Large intestine (tissue), 12 donors: ENCODE measurements at places on chromosomes 4 and X. TPM values are rescaled to one million over a fixed set of nuclear protein-coding genes. Genes with fewer than 3 reads are reported as not detected.

The SOX3 gene
- polyA plus RNA-seq, result not detected

- no peaks in the 10 kb centered on the region for H3K27me3 ChIP-seq
- H3K4me1 ChIP-seq, result no peaks in the 10 kb centered on the region
- DNase-seq, result no peak
- no peak overlapping the region for H3K27ac ChIP-seq
- H3K36me3 ChIP-seq, result no peaks in the 10 kb centered on the region
- no peak overlapping the region for H3K4me3 ChIP-seq
Observed at GRCh38 chrX:8748855-8749254, 16.9 kb upstream of the ANOS1 start.

The NUDT6 gene
- polyA plus RNA-seq, result 8.6 TPM

The CFAP299 gene
- 0.16 TPM for polyA plus RNA-seq

- no peak overlapping the region for H3K4me3 ChIP-seq
- DNase-seq, result no peak
- H3K4me1 ChIP-seq, result no peaks in the 10 kb centered on the region
- no peaks in the 10 kb centered on the region for H3K27me3 ChIP-seq
Observed at GRCh38 chrX:148051973-148052372, 70.8 kb downstream of the FMR1NB start.

DNA sequence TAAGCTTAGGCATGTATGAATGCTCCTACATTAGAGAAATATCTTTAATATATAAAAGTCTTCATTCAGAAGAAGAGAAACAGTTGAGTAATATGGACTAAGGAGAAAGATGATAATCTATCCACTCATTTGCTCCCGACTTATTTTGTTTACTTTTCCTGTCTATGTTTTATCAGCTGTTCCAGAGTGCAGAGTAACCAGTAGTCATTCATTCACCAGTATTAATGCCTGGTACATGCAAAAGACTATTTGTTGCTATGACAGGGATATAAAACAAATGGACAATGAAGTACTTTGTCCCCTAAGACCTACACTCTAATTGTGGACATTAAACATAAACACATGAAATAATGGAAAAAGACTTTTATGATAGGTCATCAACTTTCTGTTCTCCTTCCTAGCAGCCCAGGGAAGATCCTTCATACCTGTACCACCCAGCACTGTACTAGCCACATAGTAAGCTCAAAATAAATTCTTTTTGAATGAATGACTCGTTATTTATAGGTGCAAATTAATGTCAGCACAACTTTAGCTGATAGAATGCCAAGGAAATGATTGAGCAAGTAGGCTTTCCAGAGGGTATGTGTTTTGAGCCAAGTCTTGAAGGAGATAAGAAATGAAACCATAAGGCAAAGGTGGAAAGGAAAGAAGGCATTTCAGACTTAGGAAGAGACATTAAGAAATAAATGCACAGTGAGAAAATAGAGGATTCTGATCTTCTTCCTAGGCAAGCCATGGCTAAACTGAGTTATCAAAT, 45.0 kb upstream of the IL13RA1 start:
- peak; percentile 81 for DNase-seq
- no peak overlapping the region for H3K4me3 ChIP-seq
- H3K27ac ChIP-seq, result peak overlapping the region; percentile 75
